ENCODE measurements at places on chromosomes 12 and 14. TPM values are rescaled to one million over a fixed set of nuclear protein-coding genes. Genes with fewer than 3 reads are reported as not detected.
A peak's percentile ranks its signal among the peaks of the same experiment; 100 is the strongest.

DNA sequence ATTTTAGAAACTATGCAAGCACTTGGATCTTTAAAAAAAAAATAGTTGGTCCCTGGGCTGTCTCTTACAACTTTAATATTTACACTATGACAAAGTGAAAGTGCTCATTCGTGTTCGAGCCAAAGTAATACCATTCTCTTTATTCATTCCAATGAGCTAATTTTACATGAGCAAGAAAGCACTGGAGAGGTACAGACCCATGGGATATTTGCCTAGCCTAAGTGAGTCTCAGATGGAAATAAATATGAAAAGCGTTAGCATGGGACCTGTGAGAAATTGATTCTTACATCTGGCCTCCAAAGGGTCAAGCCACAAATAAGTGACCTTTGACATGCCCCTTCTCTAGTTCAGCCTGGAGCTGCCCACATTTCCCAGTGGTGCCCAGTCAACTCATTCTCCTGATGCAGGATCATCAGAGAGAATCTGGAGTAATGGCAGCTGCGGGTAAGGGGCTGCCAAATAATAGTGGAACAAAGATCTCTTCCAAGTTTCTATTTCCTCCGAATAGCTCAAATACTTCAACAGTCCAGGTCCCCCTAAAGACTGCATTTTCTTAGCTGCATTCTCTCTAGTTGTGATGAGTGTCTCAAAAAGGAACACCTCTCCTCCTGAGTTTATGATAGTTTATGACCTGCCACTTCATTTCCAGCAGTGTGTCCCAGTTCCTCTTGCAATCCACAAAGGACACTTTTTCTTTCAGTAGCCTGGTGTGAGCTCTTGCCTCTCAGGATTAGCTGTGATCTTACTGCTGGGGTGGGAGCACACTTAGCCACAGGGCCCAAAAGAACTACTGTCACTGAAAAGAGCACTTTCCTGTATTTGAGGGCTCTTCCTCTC lies 208.2 kb downstream of the DAD1 start:
- no peak overlapping the region for H3K4me3 ChIP-seq
- peak overlapping the region; percentile 49 for H3K27ac ChIP-seq
- H3K4me1 ChIP-seq: peaks cover 3% of the 10 kb centered on the region
- H3K27me3 ChIP-seq: no peaks in the 10 kb centered on the region

Gene RNASE12
- total RNA-seq: not detected

Gene CCNT1
- 28.7 TPM for total RNA-seq

DNA sequence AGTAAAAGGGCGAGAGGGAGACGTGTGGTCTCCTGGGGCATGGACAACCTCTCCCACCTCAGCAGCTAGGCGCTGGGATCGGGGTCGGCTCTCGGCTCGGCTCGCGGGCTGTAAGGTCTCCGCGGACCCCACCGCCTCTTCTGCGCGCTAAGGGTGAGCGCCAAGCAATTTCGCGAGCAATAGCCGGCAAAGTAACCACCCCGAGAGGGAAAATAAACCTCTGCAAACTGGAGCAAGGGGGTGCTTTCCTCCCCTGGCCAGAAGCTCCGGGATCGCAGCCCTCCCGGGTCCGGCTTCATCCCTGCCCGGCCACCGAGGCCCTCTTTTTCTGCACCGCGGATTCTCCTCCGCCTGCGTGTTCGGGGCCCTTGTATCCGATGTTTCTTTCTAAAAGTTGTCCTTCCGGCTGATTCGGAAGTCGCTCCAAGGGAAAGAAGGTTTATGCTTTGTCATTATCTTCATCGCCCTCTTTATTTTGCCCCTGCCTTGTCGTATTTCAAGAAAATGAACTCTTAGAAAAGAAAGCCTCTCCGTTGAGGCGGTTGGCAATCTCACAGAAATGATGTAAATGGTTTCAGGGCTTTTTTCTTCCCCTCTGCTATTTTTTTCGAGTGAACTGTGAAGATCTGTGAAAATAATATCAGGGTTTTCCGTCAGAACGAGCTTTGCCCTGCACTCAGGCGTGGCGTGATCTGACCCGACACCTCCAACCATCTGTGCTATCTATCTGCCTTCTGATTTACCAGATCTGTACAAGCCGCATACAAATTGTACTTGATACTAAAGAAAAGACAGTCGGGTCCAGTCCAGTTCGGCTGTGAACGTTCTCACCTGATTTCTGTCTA lies 1.7 kb upstream of the SIX6 start:
- H3K27me3 ChIP-seq: peaks cover 86% of the 10 kb centered on the region
- H3K36me3 ChIP-seq: no peaks in the 10 kb centered on the region
- no peak overlapping the region for H3K27ac ChIP-seq
- peaks cover 4% of the 10 kb centered on the region for H3K4me1 ChIP-seq
- no peak overlapping the region for H3K4me3 ChIP-seq
- no peak for DNase-seq

Gene TAS2R30
- total RNA-seq: 3.1 TPM

Gene SIRT4
- 1.7 TPM for total RNA-seq

Gene DHRS2
- 0.26 TPM for total RNA-seq

GRCh38 chr12:25106818-25107217 lies 88.1 kb downstream of the DNAI7 start:
- no peak overlapping the region for H3K27ac ChIP-seq
- no peaks in the 10 kb centered on the region for H3K4me1 ChIP-seq
- no peak for DNase-seq
- H3K36me3 ChIP-seq: no peaks in the 10 kb centered on the region
- H3K4me3 ChIP-seq: no peak overlapping the region

DNA sequence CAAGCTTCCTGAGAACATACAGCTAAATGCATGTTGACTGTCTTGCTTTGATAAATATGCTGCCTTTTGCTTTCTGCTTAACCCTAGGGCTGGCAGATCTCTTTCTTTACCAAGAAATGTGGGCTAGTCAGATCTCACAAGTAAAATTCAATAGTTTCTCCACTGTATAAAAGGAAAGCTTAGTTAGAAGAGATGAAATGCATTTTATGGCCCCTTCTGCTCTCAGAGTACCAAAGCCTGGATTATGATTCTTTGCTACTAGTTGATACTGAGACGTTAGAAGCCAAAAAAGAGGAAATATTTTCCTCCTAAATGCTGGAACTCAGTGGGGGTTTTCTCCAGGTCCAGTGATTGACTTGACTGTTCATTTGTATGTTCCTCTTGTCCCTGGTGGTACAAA lies 552.7 kb downstream of the SNAPC1 start:
- DNase-seq: no peak
- no peak overlapping the region for H3K4me3 ChIP-seq
- no peak overlapping the region for H3K27ac ChIP-seq
- no peaks in the 10 kb centered on the region for H3K36me3 ChIP-seq
- no peaks in the 10 kb centered on the region for H3K27me3 ChIP-seq

- H3K27ac ChIP-seq: peak overlapping the region; percentile 98
- peaks cover 15% of the 10 kb centered on the region for H3K4me1 ChIP-seq
- H3K27me3 ChIP-seq: no peaks in the 10 kb centered on the region
- peak overlapping the region; percentile 88 for H3K4me3 ChIP-seq
- peak; percentile 72 for DNase-seq
These were observed 1.0 kb upstream of the SLC38A2 start for GRCh38 chr12:46373301-46374296.

DNA sequence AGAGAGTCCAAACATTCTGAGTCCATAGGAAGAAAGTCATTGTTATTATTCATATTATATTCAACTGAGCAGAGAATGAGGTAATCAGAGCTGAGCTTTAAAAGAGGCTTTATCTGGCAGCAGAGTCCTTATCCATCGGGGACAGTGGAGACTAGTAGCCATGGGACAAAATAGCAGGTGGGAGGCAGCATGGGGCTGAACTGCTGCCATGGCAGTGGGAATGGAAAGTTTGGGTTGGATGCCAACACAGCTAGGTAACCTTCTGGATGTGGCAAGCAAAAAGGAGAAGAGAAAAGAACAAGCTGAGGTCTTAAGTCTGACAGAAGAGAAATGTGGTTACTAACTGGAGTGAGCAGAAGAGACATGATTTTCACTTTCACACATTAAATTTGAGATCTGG lies 71.0 kb upstream of the CDKN3 start:
- H3K27me3 ChIP-seq: no peaks in the 10 kb centered on the region
- no peak overlapping the region for H3K27ac ChIP-seq
- no peak for DNase-seq
- H3K4me1 ChIP-seq: no peaks in the 10 kb centered on the region
- no peak overlapping the region for H3K4me3 ChIP-seq
- H3K36me3 ChIP-seq: no peaks in the 10 kb centered on the region

GRCh38 chr12:77893918-77894317 lies 63.2 kb downstream of the NAV3 start:
- H3K4me3 ChIP-seq: no peak overlapping the region
- H3K4me1 ChIP-seq: no peaks in the 10 kb centered on the region
- no peaks in the 10 kb centered on the region for H3K27me3 ChIP-seq

Gene CBLN3
- total RNA-seq: 5.9 TPM

Gene ESRRB
- 0.18 TPM for total RNA-seq

Gene PLBD1
- 44.8 TPM for total RNA-seq

- H3K27ac ChIP-seq: no peak overlapping the region
- no peaks in the 10 kb centered on the region for H3K36me3 ChIP-seq
- H3K4me1 ChIP-seq: no peaks in the 10 kb centered on the region
- no peaks in the 10 kb centered on the region for H3K27me3 ChIP-seq
- H3K4me3 ChIP-seq: no peak overlapping the region
These were observed 68.7 kb upstream of the KRAS start for GRCh38 chr12:25319233-25319984.
